ENCODE measurements at places on chromosomes 2 and 18.

- no peak for DNase-seq
Observed at GRCh38 chr2:119254601-119255080, 31.0 kb downstream of the STEAP3 start.

GRCh38 chr2:14903709-14904374, 271.3 kb downstream of the LRATD1 start:
- DNase-seq, result no peak

GRCh38 chr2:222941510-222942032, 80.7 kb downstream of the ACSL3 start:
- DNase-seq, result no peak

GRCh38 chr18:22179174-22179573, 9.8 kb downstream of the GATA6 start:
- DNase-seq, result no peak

All from left renal pelvis (tissue), 4 donors.